ENCODE measurements at places on chromosomes 13 and 19.

- no peak for DNase-seq
Observed at GRCh38 chr13:28318496-28318895, 176.4 kb downstream of the FLT1 start.

DNA sequence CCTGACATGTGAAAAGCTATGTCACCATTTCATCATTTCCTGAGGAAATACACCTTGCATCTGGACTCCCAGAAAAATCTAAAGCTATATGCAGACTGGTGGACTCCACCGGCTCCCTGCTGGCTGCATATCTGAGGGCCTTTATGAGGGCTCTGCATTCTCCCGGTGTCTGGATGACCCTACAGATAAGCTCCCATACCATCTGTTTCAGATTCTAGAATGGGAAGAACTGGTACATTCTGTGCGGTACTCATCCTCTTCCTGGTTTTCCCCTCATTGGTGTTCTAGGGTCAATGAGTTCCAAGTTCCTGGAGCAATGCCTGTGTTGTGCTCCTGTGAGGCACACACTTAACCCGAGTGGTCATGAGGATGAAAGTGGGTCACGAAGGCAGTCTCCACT lies 60.4 kb downstream of the COL4A1 start:
- no peak for DNase-seq

- DNase-seq, result no peak
Observed at GRCh38 chr13:42747399-42747873, 33.9 kb upstream of the FAM216B start.

DNA sequence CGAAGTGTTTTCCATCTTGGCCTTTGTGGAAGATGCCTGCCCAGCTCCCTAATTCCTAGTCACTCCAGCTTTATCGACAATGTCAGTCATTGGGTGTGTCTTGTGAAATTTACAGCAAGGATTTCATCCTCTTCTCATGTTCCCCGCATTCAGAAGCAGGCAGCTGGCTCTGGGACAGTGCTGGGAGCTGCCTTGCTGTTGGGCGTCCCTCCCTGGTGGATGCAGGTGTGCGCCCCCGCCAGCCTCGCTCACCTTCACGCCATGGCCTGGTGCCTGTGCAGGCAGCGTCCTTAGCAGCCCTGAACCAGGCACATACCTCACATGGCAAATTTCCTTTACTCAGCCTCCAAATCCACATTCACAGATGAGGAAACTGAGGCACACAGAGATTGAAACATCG lies 39.7 kb upstream of the TFDP1 start:
- no peak for DNase-seq

DNA sequence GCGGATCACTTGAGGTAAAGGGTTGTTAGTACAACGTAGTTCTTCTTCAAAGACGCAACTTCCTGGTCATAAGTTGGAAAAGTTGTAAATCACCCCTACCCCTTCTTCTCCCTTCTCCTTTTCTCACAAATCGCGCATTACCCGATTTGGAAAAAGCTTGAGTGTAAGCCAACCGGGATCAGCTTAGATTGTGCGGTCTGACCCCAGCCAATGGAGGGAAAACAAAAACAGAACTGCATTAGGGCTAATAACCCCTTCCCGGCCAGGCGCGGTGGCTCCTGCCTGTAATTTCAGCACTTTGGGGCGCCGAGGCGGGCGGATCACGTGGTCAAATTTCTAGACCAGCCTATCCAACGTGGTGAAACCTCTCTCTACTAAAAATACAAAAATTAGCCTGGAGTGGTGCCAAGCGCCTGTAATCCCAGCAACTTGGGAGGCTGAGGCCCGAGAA lies 806 bp downstream of the ZNF90 start:
- no peak for DNase-seq

DNA sequence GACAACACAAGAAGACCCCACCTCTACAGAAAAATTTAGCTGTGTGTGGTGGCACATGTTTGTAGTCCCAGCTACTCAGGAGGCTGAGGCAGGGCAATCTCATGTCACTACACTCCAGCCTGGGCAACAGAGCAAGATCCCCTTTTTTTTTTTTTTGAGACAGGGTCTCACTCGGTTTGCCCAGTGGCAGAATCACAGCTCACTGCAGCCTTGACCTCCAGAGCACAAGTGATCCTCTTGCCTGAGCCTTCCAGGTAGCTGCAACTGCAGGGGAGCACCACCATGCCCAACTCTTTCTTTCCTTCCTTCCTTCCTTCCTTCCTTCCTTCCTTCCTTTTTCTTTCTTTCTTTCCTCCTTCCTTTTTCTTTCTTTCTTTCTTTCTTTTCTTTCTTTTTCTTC lies 4.2 kb upstream of the CLEC4G start:
- DNase-seq, result no peak
